Putamen (tissue), 1 donor: ENCODE measurements at places on chromosomes 6 and 20.
A peak's percentile ranks its signal among the peaks of the same experiment; 100 is the strongest.

- DNase-seq, result peak; percentile 31
These were observed 80.0 kb upstream of the RPS6KA2 start for GRCh38 chr6:166707045-166707444.

- DNase-seq, result no peak
These were observed 56.5 kb downstream of the CD40 start for GRCh38 chr20:46174469-46175126.

- no peak for DNase-seq
These were observed 7.8 kb upstream of the CST3 start for GRCh38 chr20:23645575-23645974.

DNA sequence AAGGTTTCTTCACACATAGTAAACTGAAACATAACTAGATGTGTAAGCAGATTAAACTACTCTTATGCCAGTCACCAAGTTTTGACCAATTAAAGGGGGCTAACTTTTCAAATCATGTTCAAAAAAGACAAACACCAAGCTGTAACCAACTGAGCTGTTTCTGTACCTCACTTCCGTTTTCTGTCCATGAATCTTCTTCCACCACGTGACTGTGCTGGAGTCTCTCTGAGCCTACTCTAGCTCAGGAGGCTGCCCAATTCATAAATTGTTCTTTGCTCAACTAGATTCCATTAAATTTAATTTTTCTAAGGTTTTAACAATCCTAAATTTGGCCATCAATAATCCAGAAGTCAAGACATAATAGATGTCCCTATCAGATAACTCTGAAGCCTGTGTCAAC is 229.4 kb downstream of the FNDC1 start:
- no peak for DNase-seq

DNA sequence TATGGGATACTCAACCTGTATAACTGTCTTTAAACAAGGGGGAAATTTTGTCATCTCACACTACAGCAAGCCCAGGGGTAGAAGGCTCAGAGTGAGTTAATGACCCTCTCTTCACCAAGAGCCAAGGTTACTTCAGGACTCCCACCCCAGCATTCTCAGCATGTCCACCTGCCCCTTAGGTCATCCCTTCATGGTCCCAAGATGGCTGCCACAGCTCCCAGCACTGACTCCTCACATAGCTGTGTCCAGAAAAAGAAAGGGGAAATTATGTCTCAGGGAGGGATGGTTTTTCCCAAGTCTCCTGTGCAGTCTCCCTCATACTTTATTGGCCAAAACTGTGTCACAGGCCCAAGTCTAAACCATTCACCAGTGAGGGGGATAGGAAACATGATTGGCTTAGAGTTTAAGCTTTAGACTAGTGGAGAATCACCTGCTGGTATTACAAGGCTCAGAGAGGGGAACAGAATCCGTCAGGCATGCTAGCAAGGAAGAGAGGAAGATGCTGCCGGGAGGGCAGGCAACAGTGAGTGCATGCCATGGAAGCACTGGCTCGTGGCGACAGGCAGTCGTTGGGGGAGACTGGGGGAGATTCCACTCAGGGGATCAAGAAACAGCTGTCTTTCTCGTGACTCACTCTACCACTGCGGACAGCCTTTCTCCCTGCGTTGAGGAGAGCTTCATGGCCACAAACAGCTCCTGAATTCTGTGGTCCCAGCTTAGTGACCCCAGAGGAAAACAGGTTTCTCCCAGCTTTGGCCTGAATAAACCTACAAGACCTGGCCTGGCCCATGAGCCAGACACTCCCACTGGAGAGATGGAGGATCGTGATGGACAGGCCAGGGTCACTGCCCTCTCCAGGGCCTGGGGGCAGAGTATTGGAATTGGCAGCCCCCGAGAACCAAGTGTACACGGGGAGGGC is 37.2 kb downstream of the HM13 start:
- DNase-seq, result no peak

GRCh38 chr6:22149096-22149495 is 147.7 kb downstream of the PRL start:
- DNase-seq, result peak; percentile 45

GRCh38 chr6:125948455-125948854 is 8.1 kb upstream of the HINT3 start:
- no peak for DNase-seq

GRCh38 chr6:120947111-120947510 is 387.2 kb downstream of the TBC1D32 start:
- no peak for DNase-seq

DNA sequence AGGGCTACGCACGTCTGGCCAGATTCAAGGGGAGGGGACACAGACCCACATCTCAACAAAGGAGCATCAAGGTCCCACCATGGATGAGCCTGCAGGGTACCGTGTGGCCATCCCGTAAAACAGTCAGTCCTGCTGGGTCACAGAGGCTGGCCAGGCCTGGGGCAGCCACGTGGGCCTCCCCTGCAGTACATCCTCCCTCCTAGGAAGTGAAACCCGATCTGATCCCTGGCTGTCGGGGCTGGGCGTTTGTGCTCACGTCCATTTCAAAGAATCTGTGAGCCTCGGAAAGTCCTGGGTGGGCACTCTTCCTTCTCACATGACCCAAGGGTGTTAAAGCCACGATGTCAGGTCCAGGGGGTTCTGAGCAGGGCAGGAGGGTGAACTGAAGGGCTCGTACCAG is 14.3 kb downstream of the SULF2 start:
- no peak for DNase-seq

DNA sequence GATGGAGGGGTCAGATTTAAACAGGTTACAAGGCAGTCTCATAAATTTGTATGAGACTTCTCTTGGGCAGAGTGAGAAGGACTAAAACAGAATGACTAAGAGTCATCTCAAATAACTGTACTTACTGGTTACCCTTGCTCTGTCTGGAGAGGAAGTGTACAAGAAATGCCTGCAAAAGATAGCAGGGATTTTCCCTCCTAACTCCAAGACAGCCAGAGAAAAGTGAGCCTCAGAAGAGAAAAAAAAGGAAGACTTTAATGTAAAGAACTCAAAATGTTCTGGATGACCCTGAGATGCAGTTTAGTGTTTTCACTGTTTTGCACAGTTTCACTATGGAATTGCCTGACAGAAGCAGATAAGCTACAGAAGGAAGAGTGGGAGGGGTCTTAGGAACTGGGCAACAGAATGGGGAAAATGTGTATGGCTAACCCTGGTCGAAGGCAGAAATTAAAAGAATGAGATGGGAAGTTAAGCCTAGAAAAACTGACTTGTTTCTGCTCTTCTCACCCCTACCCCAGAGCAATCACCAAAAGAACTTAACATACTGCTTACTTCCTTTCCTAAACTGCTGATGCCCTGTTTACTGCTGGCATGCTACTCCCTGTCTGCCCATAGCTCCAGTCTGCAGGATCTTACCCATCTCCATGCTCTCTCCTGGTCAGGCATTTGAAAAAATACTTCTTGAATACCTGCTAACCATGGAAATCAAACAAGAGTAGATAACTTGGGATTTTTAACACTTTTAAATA is 98.1 kb upstream of the MARCKS start:
- DNase-seq, result no peak

DNA sequence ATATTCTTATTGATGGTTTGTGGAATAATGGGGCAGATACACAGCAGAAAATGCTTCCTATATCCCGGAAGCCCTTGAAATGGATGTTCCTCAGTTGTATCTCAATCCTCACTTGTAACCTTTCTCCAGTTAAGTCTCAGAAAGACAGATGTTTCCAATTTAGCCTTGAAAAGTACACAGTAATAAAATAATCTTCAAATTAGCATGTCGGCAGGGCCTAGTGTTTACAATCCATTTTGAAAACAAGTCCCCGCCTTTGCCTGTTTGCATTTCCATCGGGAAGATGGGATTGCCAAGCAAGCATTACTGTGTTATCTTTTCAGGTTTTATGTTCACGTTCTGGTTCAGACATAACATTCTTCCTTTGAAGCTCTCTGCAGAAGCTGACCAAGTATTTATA is 41.5 kb downstream of the SNRNP48 start:
- no peak for DNase-seq

DNA sequence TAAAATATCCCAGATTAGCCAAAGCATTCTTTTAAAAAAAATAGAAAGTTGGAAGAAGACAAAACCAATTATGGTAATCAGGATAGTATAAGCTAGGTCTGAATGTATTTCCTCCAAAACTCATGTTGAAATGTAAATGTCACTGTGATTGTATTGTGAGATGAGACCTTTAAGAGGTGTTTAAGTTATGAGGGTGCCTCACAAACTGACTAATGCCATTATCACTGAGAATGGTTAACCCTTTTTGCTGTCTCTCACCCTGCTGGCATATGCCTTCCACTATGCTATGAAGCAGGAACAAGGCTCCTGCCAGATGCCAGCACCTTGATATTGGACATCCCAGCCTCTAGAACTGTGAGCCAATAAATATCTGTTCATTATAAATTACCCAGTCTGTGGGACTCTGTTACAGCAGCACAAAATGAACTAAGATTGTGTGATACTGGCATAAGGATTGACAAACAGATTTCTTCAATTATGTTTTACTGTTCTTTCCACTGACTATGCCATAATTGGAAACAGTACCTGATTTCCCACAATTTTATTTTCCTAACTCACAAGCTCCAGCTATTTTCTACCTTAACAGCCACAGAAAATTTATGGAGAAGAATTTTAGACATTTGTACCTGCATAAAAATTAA is 63.8 kb downstream of the IBTK start:
- no peak for DNase-seq

DNA sequence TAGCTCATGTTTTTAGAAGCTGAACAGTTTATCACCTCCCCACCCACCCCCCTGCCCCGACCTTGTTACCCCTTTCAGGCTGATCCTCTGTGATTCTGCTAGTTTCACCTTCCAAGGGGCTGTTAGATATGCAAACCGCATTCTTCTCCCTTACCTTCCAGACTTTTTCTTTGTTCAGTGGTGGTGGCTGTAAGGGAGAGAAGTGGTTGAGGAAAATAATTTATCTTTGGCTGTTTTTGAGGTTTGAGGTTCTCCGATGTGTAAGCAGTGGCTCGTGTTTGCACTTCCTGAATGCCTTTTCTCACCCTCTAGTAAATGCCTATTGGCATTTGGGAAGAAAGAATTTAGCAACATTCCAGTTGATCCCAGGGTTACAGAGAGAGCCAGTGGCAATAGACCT is 69.4 kb upstream of the KCNG1 start:
- DNase-seq, result no peak

GRCh38 chr6:659716-660581 is 3.0 kb upstream of the HUS1B start:
- no peak for DNase-seq

DNA sequence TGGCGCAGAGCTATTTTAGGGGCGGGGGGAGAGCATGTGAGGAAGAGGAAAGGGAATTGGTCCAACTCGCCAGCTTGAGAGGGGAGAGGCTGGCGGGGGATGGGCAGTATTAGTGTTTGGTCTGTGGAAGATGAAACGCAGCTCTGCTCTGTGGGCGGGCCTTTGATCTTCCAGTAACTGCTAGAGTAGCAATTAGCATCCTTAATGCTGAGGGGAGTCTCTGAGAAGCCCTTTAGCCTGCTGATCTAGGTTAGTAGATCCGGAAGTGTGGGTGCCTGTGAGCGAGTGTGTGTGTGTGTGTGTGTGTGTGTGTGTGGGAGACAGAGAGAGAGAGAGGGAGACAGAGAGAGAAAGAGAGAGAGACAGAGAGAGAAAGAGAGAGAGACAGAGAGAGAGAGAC is 117.2 kb upstream of the BACH2 start:
- DNase-seq, result no peak

GRCh38 chr6:40606526-40606925 is 19.4 kb upstream of the LRFN2 start:
- DNase-seq, result no peak

GRCh38 chr20:698276-698675 is 22.7 kb upstream of the SCRT2 start:
- DNase-seq, result no peak

- DNase-seq, result no peak
These were observed 22.2 kb downstream of the HLA-F start for GRCh38 chr6:29745386-29745785.

DNA sequence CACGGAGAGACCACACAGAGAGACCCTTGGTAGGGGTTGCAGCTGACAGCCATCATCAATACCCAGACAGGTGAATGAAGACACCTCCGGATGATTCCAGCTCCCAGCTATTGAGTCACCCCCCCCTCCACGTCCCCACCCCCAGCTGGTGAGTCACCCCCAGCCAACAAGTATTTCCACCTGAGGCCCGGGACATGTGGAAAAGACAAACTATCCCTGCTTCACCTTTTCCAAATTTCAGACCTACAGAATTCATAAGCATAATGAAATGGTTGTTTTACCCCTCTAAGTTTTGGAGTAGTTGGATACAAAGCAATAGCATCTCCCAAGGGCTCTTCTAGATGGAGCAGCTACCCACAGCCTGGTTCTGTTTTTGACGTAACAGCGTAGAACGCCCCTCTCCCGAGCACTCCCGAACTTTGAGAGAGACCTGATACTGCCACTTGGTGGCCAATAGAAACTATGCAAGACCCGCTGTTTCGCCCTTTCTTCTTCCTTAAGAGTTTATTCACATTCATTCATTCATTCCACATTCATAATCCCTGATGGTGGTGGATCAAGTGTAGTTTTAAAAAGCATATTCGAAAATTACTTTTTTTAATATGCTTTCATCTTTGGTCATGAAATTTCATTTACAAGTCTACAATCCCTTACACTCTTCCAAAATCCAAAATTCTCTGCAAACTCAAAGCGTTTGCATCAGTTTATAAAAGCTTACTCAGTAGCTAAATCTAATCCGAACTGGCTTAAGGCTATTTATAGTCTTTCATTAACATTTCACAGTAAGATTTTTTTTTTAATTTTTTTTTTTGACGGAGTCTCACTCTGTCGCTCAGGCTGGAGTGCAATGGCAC is 15.1 kb upstream of the PPP1R16B start:
- DNase-seq, result no peak

- DNase-seq, result no peak
These were observed 125.0 kb upstream of the ID4 start for GRCh38 chr6:19712012-19712688.

- no peak for DNase-seq
These were observed 154.7 kb downstream of the TFAP2C start for GRCh38 chr20:56783826-56784225.

DNA sequence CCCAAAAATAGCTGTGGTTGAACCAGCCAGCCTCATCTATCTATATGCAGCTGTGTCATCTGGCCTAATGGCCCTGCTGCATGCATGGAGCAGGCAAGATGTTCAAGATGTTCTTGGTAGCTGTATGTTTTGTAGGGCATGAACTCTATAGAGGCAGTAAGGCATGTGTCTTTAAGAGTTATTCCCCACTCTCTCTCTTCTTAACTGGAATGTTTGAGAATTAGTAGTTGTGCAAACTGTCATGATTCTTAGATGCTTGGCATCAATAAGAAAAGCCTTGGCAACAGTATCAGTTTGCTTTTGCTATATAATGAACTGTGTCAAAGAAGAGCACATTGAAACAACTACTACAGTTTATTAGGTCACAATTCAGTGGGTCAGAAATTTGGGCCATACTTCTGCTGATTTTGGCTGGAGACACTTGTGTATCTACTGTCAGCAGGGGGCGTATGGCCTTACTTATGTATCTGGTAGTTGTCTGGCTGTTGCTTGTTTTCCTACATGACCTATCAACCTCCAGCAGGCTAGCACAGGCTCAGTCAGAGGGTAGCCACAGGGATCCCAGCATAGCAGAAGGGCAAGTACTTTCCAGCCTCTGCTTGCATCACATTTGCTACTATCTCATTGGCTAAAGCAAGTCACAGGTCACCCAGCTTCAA is 56.1 kb upstream of the LAMP5 start:
- no peak for DNase-seq
